ENCODE measurements at places on chromosomes 6 and 20.

GRCh38 chr6:25746968-25747367 lies 7.6 kb upstream of the SLC17A4 start:
- no peak for DNase-seq

GRCh38 chr20:18734525-18735189 lies 78.9 kb upstream of the SCP2D1 start:
- DNase-seq: no peak

DNA sequence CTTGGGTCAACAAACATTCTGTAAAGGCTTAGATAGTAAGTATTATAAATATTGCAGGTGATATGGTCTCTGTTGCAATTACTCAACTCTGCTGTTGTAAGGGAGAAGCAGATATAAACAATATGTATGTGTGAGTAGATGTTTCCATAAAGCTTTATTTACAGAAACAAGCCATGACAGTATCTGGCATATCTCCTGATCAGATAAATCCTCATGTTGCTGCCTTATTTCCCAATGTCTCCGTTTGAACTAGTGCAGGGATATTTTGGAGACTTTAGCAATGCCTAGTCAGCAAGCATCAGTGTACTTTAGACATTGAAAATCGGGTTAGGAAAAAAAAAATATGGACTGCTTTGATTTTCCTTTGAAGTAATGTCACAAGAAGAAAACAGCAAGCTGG lies 96.1 kb downstream of the LAMA2 start:
- DNase-seq: no peak

DNA sequence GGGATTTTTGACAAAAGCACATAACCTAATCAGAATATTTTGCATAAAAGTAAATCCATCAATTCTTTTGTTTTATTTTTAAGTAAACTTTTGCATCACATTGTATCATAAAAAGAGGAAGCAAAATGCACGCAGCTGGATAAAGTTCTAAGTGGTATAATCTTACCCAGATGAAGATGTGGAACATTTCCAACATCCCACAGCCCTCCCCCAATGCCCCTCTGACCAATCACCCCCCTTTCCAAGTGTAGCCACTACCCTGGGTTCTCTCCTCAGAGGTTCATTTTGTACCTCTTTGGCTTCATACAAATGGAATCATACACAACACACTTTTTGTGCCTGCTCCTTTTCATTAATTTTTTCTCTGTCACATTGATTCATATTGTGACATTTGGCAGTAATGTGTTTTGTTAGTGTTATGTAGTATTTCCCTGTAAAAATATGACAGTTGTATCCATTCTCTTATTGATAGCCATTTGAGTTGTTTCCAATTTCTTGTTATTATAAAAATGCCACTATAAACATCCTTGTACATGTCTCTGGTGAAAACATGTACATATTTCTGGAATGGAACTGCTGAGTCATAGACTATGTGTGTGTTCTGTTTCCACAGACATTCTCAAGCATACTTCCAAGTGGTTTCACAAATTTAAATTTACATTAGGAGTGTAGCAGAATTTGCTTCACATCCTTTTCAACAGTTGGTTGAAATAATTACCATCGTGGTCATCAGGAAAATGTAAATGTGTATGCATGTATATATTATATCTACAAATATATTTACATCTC lies 92.9 kb upstream of the SYNDIG1 start:
- no peak for DNase-seq

GRCh38 chr6:45595010-45595851 lies 217.5 kb upstream of the SUPT3H start:
- DNase-seq: no peak

GRCh38 chr20:15359056-15359455 lies 1021.6 kb upstream of the FLRT3 start:
- DNase-seq: no peak

GRCh38 chr6:33815854-33816253 lies 12.1 kb upstream of the MLN start:
- no peak for DNase-seq

- no peak for DNase-seq
Measured at GRCh38 chr6:91376686-91377085, 789.8 kb upstream of the MAP3K7 start.

DNA sequence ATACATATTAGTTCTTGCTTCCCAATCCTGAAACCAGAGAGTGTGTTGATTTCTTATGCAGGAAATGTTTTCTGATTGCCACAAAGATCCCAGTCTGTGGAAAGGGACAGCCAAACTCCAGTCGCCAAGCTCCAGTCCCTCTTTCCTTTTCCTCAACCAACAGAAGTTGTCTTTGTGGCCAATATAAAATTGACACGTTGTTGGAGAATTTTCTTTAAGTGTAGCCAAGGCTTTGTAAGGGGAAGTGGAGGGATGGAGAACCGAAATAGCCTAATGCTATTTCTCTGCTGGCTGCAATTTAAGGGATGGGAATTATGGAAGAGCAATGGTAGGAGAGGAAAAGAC lies 5.4 kb downstream of the ADGRB3 start:
- no peak for DNase-seq

- DNase-seq: no peak
Measured at GRCh38 chr20:45432294-45432693, 16.4 kb downstream of the PIGT start.

DNA sequence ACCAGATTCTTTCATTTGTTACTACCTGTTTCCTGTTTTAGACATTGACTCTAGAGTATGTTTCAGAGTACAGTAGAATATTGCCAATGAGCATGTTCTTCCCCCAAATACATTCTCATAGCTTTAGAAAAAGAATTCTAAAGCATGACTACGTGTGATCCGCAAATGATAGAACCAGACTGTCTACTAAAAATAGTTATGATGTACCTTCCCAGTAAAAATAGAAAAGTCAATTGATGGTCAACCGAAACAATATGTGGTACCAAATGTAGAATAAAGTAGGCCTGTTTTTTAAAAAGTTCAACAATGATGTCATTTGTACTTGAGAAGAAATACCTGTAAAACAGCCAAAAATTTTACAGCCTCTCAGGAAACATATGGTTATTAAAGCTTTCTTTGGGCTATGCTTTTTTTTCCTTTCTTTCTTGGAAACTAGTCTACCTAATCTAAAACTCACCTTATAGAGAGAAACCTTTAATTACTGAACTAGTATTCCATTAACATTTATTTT lies 130.1 kb upstream of the MTHFD1L start:
- no peak for DNase-seq

GRCh38 chr6:79413562-79414002 lies 123.6 kb downstream of the LCA5 start:
- DNase-seq: no peak

- no peak for DNase-seq
Measured at GRCh38 chr6:158954753-158955152, 45.2 kb downstream of the RSPH3 start.
